ENCODE measurements at places on chromosomes 1 and 21.

- DNase-seq = peak; percentile 42
Measured at GRCh38 chr1:116666187-116667077, 1.1 kb downstream of the IGSF3 start.

DNA sequence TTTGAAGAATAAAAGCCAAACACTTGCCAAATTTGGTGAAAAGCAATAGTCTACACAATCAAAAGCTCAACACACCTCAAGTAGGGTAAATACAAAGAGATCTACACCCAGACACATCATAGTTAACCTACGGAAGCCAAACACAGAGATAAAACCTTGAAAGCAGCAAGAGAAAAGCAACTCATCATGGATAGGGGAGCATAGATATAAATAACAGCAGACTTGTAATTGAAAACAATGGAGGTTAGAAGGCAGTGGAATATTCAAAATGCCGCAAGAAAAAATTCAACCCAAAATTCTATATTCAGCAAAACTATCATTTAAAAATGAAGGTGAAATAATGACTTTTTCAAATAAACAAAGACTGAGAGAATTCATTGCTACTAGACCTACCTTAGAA is 105.1 kb downstream of the ITSN1 start:
- DNase-seq = no peak

GRCh38 chr1:208013210-208013609 is 102.3 kb upstream of the CD34 start:
- DNase-seq = no peak

GRCh38 chr1:63322944-63323864 is 837 bp downstream of the FOXD3 start:
- peak; percentile 68 for DNase-seq

GRCh38 chr1:175757381-175758015 is 14.1 kb upstream of the TNR start:
- DNase-seq = peak; percentile 63

- DNase-seq = no peak
Measured at GRCh38 chr1:192726820-192727504, 81.9 kb upstream of the RGS2 start.

DNA sequence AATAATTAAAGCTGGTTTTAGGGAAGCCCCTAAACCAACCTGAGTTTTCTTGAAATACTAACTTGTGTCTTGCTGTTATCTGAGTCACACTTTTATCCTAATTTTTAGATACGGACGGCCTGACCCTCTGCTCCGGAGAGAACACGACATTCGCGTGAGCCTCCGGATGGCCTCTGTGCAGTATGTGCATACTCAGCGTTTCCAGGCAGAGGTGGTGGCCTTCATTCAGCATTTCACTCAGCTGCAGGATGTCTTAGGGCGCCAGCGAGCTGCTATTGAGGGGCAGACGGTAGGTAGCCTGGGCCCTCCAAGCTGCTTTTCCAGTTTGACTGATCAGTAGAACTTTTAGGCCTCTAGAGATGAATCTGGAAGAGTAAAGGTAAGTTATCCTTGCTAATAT is 63.6 kb downstream of the VPS13D start:
- DNase-seq = no peak

DNA sequence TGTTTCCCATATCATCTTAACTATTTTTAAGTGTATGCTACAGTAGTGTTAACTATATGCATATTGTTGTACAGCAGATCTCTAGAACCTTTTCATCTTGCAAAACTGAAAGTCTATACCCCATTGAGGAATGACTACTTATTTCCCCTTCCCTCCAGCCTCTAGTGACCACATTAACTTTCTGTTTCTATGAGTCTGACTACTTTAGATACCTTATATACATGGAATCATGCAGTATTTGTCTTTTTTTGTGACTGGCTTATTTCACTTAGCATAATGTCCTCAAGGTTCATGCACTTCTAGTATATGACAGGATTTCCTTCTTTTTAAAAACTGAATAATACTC is 96.5 kb upstream of the BTG3 start:
- peak; percentile 46 for DNase-seq

DNA sequence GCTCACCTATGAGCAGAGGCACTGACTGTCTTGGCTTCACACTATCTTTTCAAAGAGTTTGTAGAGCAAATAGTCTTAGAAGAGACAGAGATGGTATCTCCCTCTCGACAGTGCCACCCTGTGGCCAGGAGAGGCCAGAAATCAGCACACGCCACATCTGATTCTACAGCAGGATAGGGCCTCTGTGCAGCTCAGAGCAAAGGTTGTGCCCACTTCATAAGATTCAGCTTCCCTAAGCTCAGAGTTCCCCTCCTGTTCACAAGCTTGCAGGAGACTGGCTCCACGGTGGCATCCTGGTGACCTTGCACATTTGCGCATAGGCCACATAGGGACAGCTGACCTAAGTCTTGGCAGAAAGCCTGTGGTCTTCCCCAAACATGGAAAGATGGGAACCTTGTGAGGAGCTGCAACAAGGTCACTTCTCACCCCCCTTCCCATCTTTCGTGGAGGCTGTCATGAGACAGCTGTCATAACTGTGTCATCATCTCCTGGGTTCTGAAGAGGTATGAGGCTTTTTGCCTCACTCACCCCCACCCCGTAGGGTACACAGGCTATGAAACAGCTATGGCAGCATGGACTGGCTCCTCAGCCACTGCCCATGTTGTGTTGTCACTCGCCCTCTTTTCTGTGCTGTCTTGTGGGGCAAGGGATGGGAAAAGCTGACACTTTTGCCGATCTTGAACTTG is 3.0 kb downstream of the ITLN2 start:
- DNase-seq = peak; percentile 81

GRCh38 chr1:163933437-163933836 is 611.7 kb downstream of the NUF2 start:
- DNase-seq = no peak

GRCh38 chr1:157960773-157961172 is 32.7 kb upstream of the KIRREL1 start:
- DNase-seq = no peak

DNA sequence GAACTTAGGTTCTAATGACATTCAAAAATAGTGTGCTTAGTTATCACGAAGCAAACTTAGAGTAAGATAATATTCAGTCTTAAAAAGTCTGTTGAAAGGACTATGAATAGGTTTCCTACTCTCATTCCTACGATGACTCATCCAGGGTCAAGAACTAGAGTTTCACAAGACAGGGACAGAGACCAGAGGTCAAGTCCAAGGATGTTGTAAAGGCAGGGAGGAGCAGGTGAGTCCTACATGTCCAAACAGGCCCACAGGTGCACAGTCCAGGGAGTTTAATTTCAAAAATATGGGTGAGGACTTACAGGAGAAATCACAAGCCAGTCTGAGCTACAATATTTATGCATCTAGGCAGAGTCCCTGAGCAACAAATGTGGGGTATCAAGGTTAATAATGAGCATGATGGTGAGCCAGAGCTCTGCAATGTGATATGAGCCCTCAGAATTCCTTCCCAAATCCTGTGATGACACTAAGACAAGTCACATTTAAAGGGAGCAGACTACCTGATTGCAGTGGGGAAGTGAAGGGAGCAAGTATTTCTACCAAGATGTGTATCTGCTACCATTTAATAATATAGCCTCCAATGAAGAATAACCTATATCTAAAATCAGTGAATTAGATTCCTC is 100.0 kb upstream of the NRIP1 start:
- no peak for DNase-seq

GRCh38 chr1:10823000-10823401 is 26.6 kb upstream of the CASZ1 start:
- DNase-seq = no peak

- DNase-seq = no peak
Measured at GRCh38 chr1:13805431-13805830, 105.4 kb downstream of the PRDM2 start.

- DNase-seq = no peak
Measured at GRCh38 chr1:60431593-60431992, 358.0 kb upstream of the C1orf87 start.

Data from GM20000 (cell line).